HCT116 (cell line): ENCODE measurements at places on chromosomes 4 and X.

- no peak for DNase-seq
Observed at GRCh38 chrX:107603429-107604159, 24.7 kb upstream of the PRPS1 start.

DNA sequence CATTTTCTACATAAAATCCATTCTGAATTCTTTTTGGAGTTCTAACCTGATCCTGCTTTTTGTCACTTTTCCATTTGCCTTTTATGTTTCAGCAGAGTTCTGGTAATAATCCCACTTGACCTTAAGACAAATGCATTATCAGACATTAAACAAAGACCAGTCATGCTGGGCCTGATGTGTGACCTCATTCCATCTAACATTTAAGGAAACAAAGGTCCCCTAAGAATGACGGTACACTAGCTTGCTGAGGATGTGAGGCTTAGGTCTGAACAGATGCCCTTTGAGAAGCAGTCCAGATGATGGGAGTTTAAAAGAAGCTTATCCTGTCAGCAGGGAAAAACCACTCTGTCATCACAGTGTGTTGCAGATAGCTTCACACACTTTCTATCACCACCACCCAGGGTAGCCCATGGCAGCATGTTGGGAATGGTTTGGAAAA lies 38.1 kb upstream of the PDE5A start:
- DNase-seq = no peak

DNA sequence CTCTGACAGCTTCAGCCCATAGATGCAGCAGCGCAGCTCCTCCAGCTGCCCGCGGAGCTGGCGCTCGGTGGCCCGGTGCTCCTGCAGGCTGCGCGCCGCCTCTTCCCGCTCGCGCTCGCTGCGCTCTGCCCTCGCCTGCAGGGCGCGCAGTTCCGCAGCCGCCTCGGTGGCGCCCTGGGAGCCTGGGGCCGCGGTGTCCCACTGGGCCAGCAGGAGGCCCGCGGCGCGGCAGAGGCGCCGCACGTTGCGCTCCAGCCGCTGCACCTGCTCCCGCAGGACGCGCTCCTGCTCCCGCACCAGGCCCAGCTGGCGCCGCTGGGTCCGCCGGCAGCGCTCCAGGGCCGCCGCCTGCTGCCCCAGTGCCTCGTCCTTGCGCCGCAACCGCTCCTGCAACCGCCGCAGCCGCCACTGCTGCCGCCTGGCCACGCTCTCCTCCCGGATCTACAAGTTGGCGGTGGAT lies 10.1 kb downstream of the C4orf50 start:
- DNase-seq = no peak

DNA sequence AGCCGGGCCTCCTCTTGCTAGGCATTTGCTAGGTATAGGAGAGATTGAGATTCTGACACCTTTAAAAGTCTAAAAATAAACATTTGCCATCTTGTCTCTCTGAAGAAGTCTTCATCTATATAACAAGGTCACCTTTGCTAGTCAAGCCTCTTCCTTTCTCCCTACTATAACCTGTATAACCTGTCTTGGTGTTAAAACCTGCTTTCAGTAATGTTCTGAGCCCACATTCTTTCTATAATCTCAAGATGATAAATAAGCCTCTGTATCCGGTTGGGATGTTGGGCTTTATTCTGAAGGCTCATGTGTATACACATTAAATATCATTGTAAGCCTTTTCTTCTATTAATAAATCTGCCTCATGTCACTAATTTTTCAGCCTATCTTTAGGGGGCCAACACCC lies 10.2 kb downstream of the ASIC5 start:
- DNase-seq = no peak

DNA sequence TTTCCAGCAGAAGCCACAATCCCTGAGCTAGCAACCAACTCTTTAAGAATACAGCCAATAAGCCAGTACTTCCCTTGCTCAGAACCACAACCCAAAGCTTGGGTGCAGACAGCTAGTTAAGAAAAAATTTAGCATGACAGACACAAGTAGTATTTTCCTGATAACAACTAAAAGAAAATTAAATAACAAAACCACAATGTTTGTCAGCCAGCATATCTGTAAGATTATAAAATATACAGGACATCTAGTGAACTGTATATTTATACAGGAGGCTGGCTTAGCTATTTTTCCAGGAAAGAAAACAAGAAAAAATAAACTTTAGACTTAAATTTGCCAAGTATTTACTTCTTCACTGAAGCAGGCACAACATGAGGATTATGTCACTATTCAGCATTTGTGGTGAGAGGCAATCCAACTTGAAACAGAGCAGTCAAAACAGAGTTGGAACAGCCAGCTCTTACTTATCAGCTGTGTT lies 6.6 kb downstream of the PF4V1 start:
- DNase-seq = no peak

- DNase-seq = no peak
Observed at GRCh38 chrX:7596822-7597221, 246.1 kb upstream of the VCX start.

GRCh38 chr4:82954212-82954611 lies 53.7 kb downstream of the THAP9 start:
- DNase-seq = no peak

- no peak for DNase-seq
Observed at GRCh38 chr4:8886612-8887406, 15.2 kb upstream of the HMX1 start.

DNA sequence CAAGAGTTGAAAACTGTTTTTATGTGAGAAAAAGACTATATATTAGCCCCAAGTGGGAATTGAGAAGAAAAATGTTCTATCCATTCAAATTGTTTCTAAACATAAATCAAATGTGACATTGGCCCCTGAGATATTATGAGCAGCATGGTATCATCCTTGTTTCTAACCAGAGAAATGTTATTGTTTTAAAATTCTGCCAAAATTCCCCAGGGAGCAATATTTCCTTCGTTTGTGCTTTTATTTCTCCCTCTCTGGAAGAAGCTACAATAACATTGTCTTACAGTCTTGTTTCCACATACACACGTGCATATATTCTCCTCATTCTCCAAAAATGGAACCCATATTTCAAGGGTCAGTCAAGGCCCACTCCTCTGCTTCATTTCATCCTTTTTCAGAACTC lies 46.7 kb downstream of the MAGEB17 start:
- DNase-seq = no peak

- DNase-seq = no peak
Observed at GRCh38 chr4:142861351-142861750, 15.2 kb upstream of the INPP4B start.

DNA sequence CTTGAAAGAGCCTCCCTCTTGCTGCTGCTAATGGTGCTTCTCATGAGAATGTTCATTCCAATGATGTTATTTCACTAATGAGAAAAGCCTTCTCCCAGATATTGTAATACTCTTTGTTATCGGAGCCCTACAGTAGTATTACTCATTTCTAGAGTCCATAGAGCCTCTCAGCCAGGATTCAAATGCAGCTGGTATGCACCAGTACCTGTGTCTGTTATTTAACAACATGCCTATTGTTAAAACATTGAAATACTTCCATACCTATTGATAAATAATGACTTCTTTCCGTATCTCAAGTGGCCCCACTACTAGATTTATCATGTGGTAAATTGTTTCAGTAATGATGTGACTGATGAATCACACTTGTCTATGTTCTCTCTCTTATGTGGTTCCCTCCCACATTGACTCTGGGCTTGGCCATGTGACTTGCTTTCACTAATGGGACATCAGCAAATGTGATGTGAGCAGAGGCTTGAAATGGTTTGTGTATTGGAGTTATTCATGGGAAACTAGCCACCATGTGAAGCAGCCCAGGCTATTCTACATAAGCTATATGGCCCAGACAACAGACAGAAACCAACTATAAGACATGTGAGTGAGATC lies 207.6 kb downstream of the THOC2 start:
- no peak for DNase-seq

GRCh38 chr4:56914336-56914735 lies 6.6 kb downstream of the REST start:
- DNase-seq = no peak

- DNase-seq = no peak
Observed at GRCh38 chr4:148062301-148062950, 330.5 kb downstream of the ARHGAP10 start.

DNA sequence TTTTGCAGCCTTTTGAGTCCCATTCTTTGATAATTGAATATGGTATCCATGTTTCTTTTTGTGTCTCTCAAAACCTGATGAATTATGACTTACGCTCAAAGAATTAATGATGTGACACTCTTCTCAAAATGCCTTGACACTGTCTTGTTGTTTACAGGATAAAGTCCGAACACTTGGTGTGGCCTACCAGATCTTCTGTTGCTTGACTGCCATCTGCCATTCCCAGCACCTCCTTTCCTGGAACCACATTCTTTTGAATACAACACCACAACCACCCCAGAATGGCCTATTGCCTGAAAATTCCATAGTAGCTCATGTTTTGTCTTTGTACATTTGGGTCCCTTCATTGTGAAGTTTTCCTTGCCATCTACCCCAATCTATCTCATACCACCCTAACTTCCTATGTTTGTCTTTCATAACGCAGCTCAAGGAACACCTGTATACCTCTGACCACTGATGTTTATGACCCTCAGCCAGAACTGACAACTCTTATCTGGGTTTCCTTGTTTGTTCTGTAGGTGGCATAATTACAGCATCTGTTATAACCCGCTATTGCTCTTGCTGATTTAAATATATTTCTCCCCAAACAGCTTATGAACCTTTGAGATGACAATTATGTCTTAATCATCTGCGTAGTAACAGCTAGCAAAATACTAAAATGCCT lies 991.3 kb downstream of the RAB28 start:
- no peak for DNase-seq

DNA sequence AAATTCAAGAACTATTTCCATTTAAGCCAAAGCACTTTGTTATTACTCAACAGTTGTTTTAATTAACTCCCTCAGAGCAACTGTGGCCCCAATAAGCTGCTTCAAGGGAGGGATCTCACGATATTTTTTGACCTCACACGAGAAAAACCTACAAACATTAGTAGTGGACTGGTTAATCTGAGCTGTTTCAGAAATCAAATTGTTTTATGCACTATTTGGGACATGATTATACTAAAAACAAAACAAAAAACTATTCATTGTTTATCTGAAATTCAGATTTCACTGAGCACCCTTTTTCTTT lies 74.3 kb downstream of the DCHS2 start:
- no peak for DNase-seq

DNA sequence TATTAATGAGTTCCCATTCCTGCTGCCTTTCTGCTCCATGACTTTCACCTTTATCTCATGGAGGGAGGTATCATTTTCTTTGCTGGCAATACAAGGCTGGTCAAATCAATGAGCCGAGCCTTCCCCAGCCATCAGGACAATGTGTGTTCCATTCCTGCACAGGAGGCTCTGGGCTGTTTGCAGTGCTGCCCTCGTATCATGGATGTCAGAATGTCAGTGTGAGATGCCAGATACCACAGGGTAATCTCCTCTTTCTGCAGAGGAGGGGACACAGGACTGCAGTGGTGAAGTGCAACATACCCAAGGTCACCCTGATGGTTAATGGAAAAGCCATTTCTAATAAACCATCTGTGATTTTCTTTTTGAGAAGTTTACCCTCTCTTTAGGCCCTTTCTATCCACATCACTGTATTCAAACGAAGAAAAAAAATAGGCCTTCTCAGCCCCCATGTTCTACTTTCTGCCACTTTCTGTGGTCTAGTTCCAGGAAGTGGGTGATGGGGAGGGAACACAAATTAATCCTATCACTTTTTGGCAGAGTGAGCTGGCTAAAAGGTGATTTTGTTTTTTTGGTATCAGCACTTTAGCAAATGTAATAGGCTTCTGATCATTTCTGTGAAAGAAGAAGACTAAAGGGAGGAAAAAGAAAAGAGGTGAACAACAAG lies 490.2 kb upstream of the BOD1L1 start:
- DNase-seq = no peak

DNA sequence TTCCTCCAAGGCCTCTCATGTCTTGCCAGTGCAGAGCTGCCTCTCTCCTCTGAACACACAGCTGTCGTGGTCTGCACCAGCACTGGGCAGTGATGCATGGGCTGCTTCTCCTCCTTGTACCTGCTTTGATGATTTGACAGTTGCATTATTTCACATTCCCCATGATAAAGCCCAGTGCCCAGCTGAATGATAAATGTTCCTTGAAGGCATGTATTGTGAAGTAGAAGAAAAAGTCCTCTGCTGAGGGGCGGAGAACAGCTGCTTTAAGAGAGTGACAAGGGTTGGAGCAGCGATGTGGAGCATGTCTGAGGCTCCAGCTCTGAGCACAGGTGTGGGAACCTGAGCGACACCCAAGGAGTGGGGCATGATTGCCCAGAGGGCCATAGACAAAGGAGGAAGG lies 21.1 kb upstream of the TRIM2 start:
- DNase-seq = no peak

DNA sequence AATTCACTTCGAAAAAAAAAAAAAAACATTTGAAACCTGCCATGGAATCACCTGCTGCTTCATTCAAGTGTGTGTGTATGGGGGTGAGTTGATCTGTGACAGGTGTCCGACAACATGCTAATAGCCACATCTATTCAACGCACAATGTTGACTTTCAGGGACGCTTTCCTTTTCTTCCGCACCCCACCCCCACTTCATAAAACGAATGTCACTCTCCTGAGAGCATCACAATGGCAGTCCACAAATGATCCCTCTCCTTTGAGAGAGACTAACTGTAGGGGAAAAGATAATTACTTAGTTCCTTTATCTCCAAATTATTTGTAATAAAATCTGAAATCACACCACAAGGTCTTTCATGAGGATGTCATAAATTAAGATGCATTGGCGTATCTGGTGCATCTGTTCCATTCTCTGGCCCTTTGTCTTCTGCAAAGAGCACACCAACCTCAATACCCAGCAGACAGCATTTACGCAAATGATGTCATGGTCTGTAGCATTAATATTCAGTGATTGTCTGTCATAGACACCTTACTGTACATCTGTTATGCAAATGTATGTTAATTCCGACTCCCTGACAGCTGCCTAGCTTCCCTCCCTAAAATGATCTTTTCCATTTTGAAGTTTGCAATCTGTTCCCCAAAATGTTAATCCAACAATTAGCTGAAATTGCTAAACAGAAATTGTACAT lies 640.0 kb upstream of the BOD1L1 start:
- DNase-seq = no peak
